ENCODE measurements at places on chromosomes 5 and 9.

GRCh38 chr9:109399258-109399767 lies 78.5 kb upstream of the EPB41L4B start:
- no peak for DNase-seq

DNA sequence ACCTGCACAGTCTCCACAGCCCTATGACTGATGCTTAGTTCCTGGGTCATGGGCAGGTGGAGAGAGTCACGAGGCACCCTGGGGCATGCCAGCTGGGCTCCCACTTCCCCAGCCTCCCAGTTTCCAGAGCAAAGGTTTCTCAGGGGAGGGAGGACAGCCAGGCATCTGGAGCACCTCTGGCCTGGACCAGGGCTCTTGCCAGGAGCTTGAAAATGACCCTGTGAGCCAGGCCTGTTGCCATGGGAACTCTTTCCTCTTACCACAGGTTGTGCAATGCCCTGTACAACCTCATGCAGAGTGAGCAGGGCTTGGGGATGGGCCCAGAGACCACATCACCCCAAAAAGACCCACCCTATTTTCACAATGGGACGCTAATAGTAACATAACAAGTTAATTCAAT lies 113.1 kb downstream of the PSD2 start:
- no peak for DNase-seq

DNA sequence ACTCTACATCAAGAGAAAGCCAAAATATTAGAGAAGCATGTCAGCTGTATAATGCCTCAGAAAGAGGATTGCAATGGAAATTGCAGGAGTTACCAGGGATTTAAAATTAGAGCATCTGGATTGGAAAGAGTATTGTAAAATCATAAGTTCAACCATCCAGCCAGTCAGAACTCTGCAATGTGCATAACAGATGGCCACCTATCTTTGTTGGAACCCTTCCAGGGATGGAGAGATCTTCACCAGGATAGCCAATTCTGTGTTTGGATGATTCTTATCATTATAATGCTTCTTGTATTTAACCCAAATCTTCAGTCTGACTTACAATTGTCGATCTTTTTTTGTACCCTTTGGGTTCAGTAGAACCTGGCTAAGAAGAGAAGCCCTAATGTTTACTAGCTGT lies 164.4 kb downstream of the TLR4 start:
- DNase-seq, result no peak

DNA sequence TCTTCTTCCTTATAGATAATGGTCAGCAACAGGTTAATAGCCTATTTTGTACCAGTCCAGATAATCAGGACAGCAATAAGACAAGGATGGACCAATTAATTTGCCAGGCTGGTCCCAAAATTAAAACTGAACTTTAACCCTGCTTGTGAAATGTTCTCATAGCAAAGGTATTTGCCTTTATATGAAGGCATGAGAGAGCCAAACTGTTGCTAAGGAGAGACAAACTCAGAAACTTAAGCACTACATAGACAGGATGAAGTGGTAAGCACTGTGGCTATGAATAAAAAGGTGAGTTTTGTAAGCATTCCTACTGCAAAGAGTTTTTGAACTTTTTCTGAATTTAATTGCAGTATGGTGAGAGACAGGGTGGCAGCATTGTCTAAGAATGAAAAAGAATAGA lies 174.7 kb upstream of the PPP1R2B start:
- DNase-seq, result no peak

GRCh38 chr9:92468206-92468605 lies 14.1 kb downstream of the ASPN start:
- no peak for DNase-seq

- no peak for DNase-seq
Measured at GRCh38 chr5:175680020-175680419, 22.1 kb downstream of the HRH2 start.

- no peak for DNase-seq
Measured at GRCh38 chr9:116817762-116818161, 130.7 kb downstream of the TRIM32 start.

GRCh38 chr5:173823721-173824567 lies 64.2 kb upstream of the CPEB4 start:
- no peak for DNase-seq

GRCh38 chr9:123945532-123945931 lies 15.6 kb upstream of the DENND1A start:
- no peak for DNase-seq

All from suppressor macrophage treated with lipopolysaccharide for 4 hours (primary cell).